ENCODE measurements at places on chromosomes 12 and 14.

- peak; percentile 76 for DNase-seq
Measured at GRCh38 chr12:51368640-51369517, 22.3 kb downstream of the GALNT6 start.

- DNase-seq, result no peak
Measured at GRCh38 chr12:57522887-57523705, 472 bp downstream of the MBD6 start.

GRCh38 chr12:6458281-6459003 lies 6.6 kb downstream of the TAPBPL start:
- DNase-seq, result no peak

DNA sequence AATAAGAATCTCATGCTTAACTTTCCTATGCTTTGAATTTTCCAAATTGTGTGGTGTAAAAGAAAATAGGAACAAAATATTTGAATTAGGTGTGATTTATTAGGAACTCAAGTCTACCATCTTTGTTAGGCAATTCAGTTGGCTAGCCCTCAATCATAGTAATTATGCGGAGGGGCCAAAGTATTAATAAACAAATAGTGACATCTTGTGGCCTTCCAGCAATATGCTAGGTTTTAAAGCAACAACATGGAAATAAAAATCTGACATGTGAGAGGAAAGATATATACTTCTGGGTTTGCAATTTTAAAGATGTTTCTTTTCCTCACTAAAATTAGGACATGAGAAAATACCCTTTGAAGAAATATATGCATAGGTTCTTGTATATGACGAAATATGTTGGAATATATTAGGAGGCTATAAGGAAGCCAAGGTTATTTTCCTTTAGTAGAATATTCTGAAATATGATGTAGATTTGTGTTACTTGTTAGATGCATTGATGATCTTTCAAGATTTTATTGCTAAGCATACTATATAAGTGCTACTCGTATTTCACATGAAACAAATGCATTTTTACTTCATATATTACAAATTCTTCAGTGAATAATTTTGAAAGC lies 200.4 kb downstream of the PTPRO start:
- no peak for DNase-seq

DNA sequence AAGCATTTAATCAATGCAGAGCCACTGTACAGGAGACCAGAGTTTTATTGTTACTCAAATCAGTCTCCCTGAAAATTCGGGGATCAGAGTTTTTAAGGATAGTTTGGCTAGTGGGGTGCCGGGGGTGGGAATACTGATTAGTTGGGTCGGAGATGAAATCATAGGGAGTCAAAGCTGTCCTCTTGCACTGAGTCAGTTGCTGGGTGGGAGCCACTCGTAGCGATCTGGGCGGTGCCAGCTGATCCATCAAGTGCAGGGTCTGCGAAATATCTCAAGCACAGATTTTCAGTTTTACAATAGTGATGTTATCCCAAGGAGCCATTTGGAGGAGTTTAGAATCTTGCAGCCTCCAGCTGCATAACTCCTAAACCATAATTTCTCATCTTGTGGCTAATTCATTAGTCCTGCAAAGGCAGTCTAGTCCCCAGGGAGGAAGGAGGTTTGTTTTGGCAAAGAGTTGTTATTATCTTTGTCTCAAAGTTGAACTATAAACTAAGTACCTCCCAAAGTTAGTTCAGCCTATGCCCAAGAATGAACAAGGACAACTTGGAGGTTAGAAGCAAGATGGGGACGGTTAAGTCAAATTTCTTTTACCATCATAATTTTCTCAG lies 169.4 kb upstream of the PLEKHG7 start:
- DNase-seq, result no peak

DNA sequence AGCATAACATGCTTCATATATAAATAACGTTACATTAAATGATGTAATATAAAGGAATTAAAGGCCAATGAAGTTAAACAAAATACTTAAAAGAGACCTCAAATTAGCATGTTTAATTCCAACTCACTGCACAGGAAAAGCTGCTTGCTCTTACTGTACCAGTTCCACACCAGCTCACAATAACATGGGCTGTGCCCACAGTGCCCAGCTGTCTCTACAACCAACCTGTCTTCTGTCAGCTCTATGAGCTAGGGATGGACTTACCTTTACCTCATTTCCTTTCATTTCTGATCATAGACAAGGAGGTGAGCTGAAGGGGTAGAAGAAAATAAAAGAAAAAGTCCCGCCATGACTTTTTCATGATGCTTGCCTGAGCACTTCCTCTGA lies 64.8 kb downstream of the NKX2-1 start:
- no peak for DNase-seq

- no peak for DNase-seq
Measured at GRCh38 chr14:37091651-37092050, 80.8 kb downstream of the SLC25A21 start.

GRCh38 chr14:64625386-64626232 lies 75.8 kb downstream of the PPP1R36 start:
- no peak for DNase-seq

DNA sequence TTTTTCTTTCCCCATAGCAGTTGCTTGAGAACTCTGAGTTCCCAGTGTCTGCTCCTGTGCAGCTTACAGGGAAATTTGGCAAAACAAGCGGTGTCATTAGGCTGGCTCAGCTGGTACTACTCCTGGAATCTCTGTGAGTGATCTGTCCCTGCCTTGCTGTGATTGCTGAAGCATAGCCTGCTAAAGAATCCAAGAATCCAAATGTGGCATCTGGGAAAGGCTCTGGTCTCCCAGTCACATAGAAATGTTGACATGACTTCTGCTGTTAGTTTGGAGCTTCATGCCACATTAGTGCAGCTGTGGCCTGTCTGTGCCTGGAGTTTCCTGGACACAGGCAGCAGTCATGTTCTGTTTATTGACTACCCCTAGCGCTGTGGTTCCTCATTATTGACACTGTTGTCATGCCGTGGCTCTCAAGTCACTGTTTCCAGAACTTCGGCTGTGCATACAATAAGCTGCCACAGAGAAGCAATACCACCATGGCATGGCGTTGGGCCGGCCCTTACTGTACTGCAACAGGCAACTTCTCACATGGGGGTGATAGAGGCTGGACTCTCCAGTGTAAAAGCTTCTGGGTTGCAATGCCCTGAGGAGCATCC lies 166.8 kb downstream of the MYRFL start:
- no peak for DNase-seq
